Cardiac muscle cell (in vitro differentiated cells and primary cell): ENCODE measurements at places on chromosomes 3 and 15. TPM values are rescaled to one million over a fixed set of nuclear protein-coding genes. Genes with fewer than 3 reads are reported as not detected.

GRCh38 chr15:40873694-40874561 is at the start of gene RHOV:
TSS of gene RHOV (minus strand) at chr15:40874234. CDS start at chr15:40874139, 95 bp downstream.
- no peaks in the 10 kb centered on the region for H3K36me3 ChIP-seq
- DNase-seq: peak; percentile 85
- H3K4me1 ChIP-seq: no peaks in the 10 kb centered on the region
- peak within 1 kb of the TSS; percentile 48 for H3K4me3 ChIP-seq
- H3K27me3 ChIP-seq: peaks cover 9% of the 10 kb centered on the region

Gene YEATS2
- 15.7 and 23.7 TPM in 2 replicates for polyA plus RNA-seq

Gene VPS8
- 41.2 and 61.5 TPM in 2 replicates for polyA plus RNA-seq

Gene CLDN11
- 0.16 TPM in 1 of 2 replicates, not detected in the other for polyA plus RNA-seq

GRCh38 chr3:59978979-59979378 is 929.2 kb upstream of the CFAP20DC start:
- H3K4me1 ChIP-seq: no peaks in the 10 kb centered on the region
- no peaks in the 10 kb centered on the region for H3K36me3 ChIP-seq
- H3K27ac ChIP-seq: no peak overlapping the region
- H3K27me3 ChIP-seq: no peaks in the 10 kb centered on the region

Gene SMARCC1
- polyA plus RNA-seq: 86.9 TPM in 2 replicates

DNA sequence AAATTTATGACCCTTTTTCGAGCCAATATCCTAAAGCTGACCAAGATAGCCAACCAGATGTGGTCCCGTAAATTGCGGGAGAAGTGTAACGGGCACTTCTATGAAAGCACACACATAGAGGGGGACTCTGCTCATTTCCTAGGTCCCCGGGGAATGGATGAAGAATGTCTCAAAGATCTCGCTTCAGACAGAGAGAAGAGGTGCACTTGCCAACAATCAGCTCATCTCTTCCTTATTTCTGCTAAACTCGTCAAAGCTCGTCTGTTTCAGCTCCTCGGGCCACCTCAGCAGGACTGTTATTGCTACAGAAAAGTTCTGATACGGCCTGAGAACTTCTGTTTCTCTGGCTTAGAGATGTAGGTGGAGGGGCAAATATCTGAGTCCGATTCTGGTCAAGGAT is 71.8 kb downstream of the TM2D3 start:
- DNase-seq: no peak
- H3K4me1 ChIP-seq: no peaks in the 10 kb centered on the region
- no peak overlapping the region for H3K4me3 ChIP-seq
- H3K36me3 ChIP-seq: no peaks in the 10 kb centered on the region
- no peak overlapping the region for H3K27ac ChIP-seq

DNA sequence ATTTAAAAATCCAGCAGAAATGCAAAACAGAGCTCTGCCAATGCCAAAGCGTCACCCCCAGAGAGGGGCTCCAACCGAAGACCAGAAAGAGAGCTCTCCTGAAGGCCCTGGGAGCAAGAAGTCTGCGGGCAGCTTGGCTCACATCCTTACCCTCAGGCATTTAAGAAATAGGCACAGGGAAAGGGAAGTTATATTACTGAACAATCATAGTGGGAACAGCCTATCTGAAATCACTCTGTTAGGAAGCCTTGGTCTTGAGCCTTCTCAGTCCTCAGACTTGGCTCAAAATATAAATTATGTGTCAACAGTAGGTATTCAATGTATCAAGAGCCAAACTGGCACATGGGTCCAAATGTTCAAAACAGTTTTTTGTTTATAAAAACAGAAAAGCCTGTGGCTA is 10.3 kb upstream of the PPARG start:
- H3K4me3 ChIP-seq: no peak overlapping the region
- H3K27ac ChIP-seq: no peak overlapping the region
- H3K27me3 ChIP-seq: peaks cover 11% of the 10 kb centered on the region
- H3K4me1 ChIP-seq: no peaks in the 10 kb centered on the region
- H3K36me3 ChIP-seq: no peaks in the 10 kb centered on the region

- no peaks in the 10 kb centered on the region for H3K36me3 ChIP-seq
- peaks cover 28% of the 10 kb centered on the region for H3K4me1 ChIP-seq
- H3K27ac ChIP-seq: no peak overlapping the region
- no peak overlapping the region for H3K4me3 ChIP-seq
- no peaks in the 10 kb centered on the region for H3K27me3 ChIP-seq
- DNase-seq: peak; percentile 46
These were observed 317.8 kb upstream of the C2CD4B start for GRCh38 chr15:62482785-62483429.

Gene OXNAD1
- 33.6 and 38.2 TPM in 2 replicates for polyA plus RNA-seq

- no peak overlapping the region for H3K4me3 ChIP-seq
- peaks cover 13% of the 10 kb centered on the region for H3K4me1 ChIP-seq
- DNase-seq: peak; percentile 11
- no peaks in the 10 kb centered on the region for H3K36me3 ChIP-seq
- H3K27me3 ChIP-seq: no peaks in the 10 kb centered on the region
These were observed 342.1 kb upstream of the LRRC3B start for GRCh38 chr3:26280517-26280916.

Gene PAK2
- 18.5 and 35.4 TPM in 2 replicates for polyA plus RNA-seq

DNA sequence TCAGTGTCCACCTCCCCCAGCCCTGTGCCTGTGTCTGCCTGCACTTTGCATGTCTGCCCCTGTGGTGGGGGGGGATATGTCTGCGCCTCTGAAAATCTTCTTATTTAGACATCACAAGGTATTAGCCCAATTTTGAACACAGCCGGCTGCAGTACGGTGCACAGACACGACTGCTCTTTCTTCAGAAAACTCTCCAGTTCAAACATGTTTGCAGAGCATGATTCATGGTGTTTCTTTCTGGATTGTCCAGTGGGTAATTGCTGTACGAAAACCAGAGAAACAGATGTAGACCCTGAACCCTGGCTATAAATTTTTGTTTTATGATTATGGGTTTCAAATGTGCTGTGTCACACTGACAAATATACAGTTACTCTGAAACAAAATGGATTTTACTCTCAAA is 3.4 kb upstream of the RARB start:
- H3K36me3 ChIP-seq: no peaks in the 10 kb centered on the region
- H3K27ac ChIP-seq: no peak overlapping the region
- no peak for DNase-seq
- no peak overlapping the region for H3K4me3 ChIP-seq

DNA sequence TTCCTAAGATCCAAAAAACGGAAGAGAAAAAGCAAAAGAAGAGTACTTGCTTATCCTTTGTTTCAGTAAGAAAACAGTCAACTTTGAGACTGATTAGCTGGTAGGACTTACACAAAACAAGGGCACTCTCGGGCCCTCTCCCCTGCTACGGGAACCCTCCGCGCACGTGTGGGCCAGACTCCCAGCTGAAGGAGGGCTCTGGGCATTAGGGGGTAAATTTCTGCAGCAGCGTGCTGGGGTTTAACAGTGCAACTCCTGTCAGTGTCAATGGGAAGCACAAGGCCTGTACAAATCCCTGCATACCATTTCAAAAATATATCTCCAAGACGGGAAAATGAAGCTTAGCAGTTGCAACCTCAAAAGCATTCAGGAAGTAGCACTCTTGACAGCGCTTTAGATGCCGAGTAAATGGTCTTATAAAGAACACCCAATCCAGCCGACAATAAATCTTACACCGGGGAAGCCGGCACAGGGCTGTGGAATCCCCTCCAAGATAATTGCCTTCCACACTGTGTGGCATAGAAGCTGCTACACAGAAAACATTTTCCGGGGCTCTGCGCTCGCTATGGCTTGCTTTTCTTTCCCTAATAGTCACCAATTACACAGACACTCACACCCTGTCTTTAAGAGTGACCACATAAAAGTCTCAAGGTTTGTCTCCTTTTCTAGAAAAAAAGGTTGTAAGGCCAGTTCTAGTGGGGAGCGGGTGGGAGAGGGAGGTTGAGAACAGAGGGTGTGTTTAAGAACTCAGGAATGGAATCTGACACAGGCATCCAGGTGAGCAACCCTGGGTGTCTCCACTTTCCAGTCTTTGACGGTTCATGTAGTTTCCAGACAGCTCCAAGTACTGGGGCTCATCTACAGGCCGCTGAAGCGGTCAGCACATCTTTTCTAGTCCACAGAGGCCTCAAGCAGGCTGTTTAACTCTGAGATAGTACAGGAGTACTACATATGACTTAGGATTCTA is 512.7 kb downstream of the FOXP1 start:
- no peaks in the 10 kb centered on the region for H3K36me3 ChIP-seq
- H3K27me3 ChIP-seq: no peaks in the 10 kb centered on the region
- peaks cover 51% of the 10 kb centered on the region for H3K4me1 ChIP-seq
- no peak overlapping the region for H3K4me3 ChIP-seq
- DNase-seq: no peak

- H3K27ac ChIP-seq: no peak overlapping the region
- peaks cover 47% of the 10 kb centered on the region for H3K36me3 ChIP-seq
- H3K27me3 ChIP-seq: no peaks in the 10 kb centered on the region
- no peak overlapping the region for H3K4me3 ChIP-seq
- DNase-seq: no peak
These were observed 7.3 kb downstream of the CCDC14 start for GRCh38 chr3:123953735-123954134.

GRCh38 chr3:157079676-157080369 is 80.1 kb downstream of the CCNL1 start:
- peaks cover 49% of the 10 kb centered on the region for H3K4me1 ChIP-seq
- no peaks in the 10 kb centered on the region for H3K27me3 ChIP-seq
- H3K4me3 ChIP-seq: no peak overlapping the region
- H3K36me3 ChIP-seq: no peaks in the 10 kb centered on the region
- no peak overlapping the region for H3K27ac ChIP-seq

GRCh38 chr15:60801395-60801794 is 322.5 kb upstream of the ICE2 start:
- H3K27me3 ChIP-seq: peaks cover 50% of the 10 kb centered on the region
- H3K4me3 ChIP-seq: no peak overlapping the region
- no peak overlapping the region for H3K27ac ChIP-seq
- no peak for DNase-seq

DNA sequence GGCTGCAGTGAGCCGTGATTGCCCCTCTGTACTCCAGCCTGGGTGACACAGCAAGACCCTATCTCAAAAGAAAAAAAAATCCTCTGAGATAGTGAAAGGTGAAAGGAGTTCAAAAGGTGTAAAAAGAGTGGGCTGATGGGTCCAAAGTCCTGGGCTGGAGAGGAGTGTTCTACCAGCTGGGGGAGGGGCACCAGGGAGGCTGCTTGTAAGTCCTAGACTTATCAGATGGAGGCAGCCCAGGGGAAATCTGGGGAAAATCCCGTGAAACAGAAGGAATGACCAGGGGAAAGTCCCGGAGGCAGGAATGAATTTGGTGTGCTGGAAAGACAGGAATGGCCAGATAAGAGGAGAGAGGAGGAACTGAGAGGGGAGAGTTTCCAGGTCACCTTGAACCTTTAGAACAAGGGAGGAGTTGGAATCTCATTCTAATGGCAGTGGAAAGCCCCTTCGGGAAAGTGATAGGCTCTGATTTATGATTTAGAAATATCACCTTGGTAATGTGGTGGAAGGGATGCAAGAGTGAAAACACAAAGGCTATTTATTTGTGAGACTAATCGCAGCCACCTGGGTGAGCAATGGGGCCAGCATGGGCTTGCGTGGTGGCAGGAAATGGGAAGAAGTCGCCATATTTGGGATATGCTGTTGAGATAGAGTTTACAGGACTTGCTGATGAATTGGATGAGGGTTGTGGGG is 23.4 kb upstream of the PPP4R2 start:
- no peaks in the 10 kb centered on the region for H3K27me3 ChIP-seq
- H3K36me3 ChIP-seq: peaks cover 3% of the 10 kb centered on the region
- no peak overlapping the region for H3K27ac ChIP-seq
- no peak overlapping the region for H3K4me3 ChIP-seq
- peak; percentile 32 for DNase-seq

DNA sequence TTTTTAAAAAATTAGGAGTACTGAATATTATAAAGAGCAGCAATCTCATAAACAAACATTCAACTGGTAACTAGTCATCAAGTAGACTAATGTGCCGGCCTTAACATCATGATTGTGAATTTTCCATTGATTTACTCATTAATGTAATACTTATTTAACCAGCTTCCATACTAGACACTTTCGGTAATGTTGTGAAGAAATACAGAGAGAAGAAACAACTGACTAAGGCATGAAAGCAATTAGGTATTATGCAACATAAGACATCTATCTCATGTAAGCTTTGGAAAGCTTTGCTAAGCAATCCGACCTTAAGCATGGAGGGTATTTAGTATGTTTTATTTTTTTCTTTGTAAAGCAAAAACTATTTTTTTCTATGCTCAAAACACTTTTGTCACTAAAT is 108.0 kb downstream of the IL1RAP start:
- H3K27me3 ChIP-seq: no peaks in the 10 kb centered on the region
- no peaks in the 10 kb centered on the region for H3K36me3 ChIP-seq
- H3K27ac ChIP-seq: no peak overlapping the region
- H3K4me1 ChIP-seq: peaks cover 3% of the 10 kb centered on the region
- no peak overlapping the region for H3K4me3 ChIP-seq

GRCh38 chr3:69116897-69117296 is 5.5 kb downstream of the LMOD3 start:
- H3K36me3 ChIP-seq: no peaks in the 10 kb centered on the region
- H3K4me1 ChIP-seq: peaks cover 14% of the 10 kb centered on the region
- no peak for DNase-seq
- H3K4me3 ChIP-seq: no peak overlapping the region
- no peaks in the 10 kb centered on the region for H3K27me3 ChIP-seq
- no peak overlapping the region for H3K27ac ChIP-seq

DNA sequence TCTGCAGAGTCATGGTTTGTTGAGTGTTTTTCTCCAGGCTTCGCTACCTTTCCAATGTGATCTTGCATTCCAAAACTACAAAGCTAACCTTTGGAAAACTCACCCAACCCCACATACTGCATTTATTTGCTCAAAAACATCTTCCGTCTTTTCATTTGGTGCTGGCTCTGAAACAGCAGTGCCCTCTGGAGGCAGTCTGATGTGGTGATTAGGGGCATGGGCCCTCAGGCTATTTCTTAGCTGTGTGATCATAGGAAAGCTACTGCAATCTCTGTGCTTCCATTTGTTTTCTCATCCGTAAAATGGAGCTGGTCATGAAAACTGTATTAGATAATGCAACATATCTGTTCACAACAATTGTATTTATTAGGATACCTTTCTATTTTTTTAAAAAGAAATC is 47.0 kb downstream of the MTHFS start:
- H3K27me3 ChIP-seq: no peaks in the 10 kb centered on the region
- no peaks in the 10 kb centered on the region for H3K4me1 ChIP-seq
- peak; percentile 51 for DNase-seq
- H3K4me3 ChIP-seq: no peak overlapping the region
- no peaks in the 10 kb centered on the region for H3K36me3 ChIP-seq

- H3K27ac ChIP-seq: no peak overlapping the region
- no peak overlapping the region for H3K4me3 ChIP-seq
- no peaks in the 10 kb centered on the region for H3K36me3 ChIP-seq
- DNase-seq: peak; percentile 52
- no peaks in the 10 kb centered on the region for H3K27me3 ChIP-seq
These were observed 45.2 kb downstream of the ZNF385D start for GRCh38 chr3:21705769-21706168.

- peak overlapping the region; percentile 28 for H3K27ac ChIP-seq
- no peaks in the 10 kb centered on the region for H3K36me3 ChIP-seq
- H3K4me1 ChIP-seq: peaks cover 22% of the 10 kb centered on the region
- no peak overlapping the region for H3K4me3 ChIP-seq
- H3K27me3 ChIP-seq: no peaks in the 10 kb centered on the region
- DNase-seq: no peak
These were observed 262.6 kb downstream of the MECOM start for GRCh38 chr3:169400874-169401273.

- no peak overlapping the region for H3K27ac ChIP-seq
- peaks cover 2% of the 10 kb centered on the region for H3K36me3 ChIP-seq
- peaks cover 11% of the 10 kb centered on the region for H3K27me3 ChIP-seq
- DNase-seq: no peak
These were observed 5.8 kb upstream of the RARRES1 start for GRCh38 chr3:158737976-158738615.

Gene PPARG
- 1.2 TPM in 1 of 2 replicates, not detected in the other for polyA plus RNA-seq
